ENCODE measurements at places on chromosomes 5 and 9. TPM values are rescaled to one million over a fixed set of nuclear protein-coding genes. Genes with fewer than 3 reads are reported as not detected.

DNA sequence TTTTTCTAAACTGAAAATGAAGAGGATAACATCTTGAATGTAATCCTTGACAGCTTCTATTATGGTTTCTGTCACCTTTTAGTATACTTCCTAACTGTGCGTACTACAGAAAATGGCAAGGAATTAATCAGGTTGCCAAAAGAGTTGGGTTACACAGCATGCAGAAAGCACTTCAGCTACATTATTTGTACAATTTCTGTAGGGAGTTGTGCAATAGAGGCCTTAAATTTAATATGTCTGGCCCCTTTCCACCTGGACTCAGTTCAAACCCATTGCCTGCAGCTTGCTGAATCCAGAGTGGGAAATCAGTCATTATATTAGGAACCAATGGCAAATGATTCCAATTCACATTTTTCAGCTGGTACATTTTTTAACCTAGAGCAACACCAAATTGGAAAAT, 549.7 kb downstream of the CSNK1G3 start:
- no peak overlapping the region for H3K4me3 ChIP-seq
- H3K4me1 ChIP-seq, result no peaks in the 10 kb centered on the region
- no peaks in the 10 kb centered on the region for H3K36me3 ChIP-seq
- H3K27ac ChIP-seq, result no peak overlapping the region

DNA sequence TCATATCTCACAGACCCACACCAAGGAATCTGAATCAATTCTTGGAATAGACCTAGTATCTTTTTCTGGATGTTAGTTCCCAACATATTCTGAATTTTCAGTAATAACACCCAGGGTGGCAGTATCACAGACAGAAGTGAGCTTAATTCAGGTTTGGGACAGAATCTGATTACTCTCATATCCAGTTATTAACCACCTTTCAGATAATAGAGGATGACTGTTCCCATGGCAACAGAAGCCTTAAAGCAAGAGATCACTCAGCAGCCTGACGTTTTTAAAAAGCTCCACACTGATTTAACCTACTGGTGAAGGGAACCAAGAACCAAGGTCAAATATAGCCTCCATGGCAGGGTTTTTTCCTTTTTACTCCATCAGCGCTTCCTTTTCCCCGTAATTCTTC, 68.4 kb downstream of the ACTBL2 start:
- no peaks in the 10 kb centered on the region for H3K4me1 ChIP-seq
- H3K36me3 ChIP-seq, result no peaks in the 10 kb centered on the region
- H3K27me3 ChIP-seq, result no peaks in the 10 kb centered on the region
- no peak overlapping the region for H3K27ac ChIP-seq

GRCh38 chr9:35736201-35736633, 3.8 kb downstream of the CREB3 start:
- peak; percentile 87 for DNase-seq
- H3K4me3 ChIP-seq, result no peak overlapping the region
- H3K4me1 ChIP-seq, result peaks cover 7% of the 10 kb centered on the region
- no peaks in the 10 kb centered on the region for H3K36me3 ChIP-seq

DNA sequence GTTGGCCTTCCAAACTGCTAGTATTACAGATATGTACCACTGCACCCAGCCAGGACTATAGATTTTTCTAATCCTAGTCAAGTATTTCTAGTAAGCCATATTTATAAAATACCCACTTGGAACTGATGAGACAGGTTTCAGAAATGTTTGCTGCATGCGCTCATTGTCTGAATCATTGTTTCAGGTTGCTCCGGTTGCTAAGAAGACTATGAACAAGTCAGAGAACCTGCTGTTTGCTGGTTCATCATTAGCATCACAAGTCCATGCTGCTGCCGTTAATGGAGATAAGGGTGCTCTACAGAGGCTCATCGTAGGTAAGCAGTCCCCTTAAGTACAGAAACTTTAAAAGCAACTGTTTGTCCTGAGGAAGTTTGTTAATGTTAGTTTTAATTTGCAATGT, 5.3 kb downstream of the INVS start:
- H3K27me3 ChIP-seq, result no peaks in the 10 kb centered on the region
- peaks cover 24% of the 10 kb centered on the region for H3K36me3 ChIP-seq

- no peak for DNase-seq
- no peaks in the 10 kb centered on the region for H3K27me3 ChIP-seq
- no peak overlapping the region for H3K27ac ChIP-seq
- no peaks in the 10 kb centered on the region for H3K4me1 ChIP-seq
These were observed 73.4 kb downstream of the NFIB start for GRCh38 chr9:14240537-14240936.

DNA sequence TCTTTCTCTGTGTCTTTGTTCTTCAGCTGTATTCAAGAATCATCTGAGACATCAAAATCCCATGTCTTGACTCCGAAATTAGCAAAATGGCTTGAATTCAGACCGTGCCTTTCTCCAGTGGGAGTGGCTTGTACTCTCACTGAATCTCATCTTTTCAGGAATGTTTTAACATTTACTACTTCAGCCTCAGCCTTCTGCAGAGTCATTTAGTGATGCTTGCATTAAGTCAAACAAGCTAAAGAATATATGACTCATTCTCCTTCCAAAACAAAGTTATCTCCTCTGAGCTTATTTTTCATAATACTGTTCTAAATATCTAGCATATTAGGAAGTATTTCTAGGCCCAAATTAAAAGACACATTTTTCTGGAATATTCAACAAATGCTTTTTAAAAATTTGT, 205.3 kb downstream of the CDH10 start:
- H3K36me3 ChIP-seq, result no peaks in the 10 kb centered on the region
- H3K27ac ChIP-seq, result no peak overlapping the region
- no peaks in the 10 kb centered on the region for H3K27me3 ChIP-seq
- no peak overlapping the region for H3K4me3 ChIP-seq

DNA sequence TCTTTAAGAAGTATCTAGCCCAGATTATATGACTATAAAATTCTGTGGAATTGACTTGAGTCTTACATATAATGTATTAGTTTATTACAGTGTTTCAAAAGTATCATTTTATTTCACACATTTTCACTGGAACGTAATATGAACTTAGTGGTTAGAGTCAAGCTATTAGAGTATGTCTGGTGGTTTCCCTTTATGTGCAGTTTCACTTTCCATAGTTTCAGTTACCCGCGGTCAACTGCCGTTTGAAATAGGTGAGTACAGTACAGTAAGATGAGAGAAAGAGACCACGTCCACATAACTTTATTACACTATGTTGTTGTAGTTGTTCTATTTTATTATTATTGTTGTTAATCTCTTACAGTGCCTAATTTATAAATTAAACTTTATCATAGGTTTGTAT, 50.5 kb downstream of the COMMD10 start:
- H3K27me3 ChIP-seq, result no peaks in the 10 kb centered on the region
- no peak for DNase-seq
- no peak overlapping the region for H3K27ac ChIP-seq
- no peaks in the 10 kb centered on the region for H3K4me1 ChIP-seq

- no peak overlapping the region for H3K27ac ChIP-seq
- DNase-seq, result peak; percentile 37
- H3K4me1 ChIP-seq, result peaks cover 1% of the 10 kb centered on the region
- peaks cover 8% of the 10 kb centered on the region for H3K36me3 ChIP-seq
- H3K27me3 ChIP-seq, result no peaks in the 10 kb centered on the region
- no peak overlapping the region for H3K4me3 ChIP-seq
These were observed 25.3 kb upstream of the LTC4S start for GRCh38 chr5:179768326-179769085.

GRCh38 chr5:177447066-177447610, 524 bp downstream of the PRR7 start:
- H3K27ac ChIP-seq, result no peak overlapping the region
- H3K4me1 ChIP-seq, result peaks cover 17% of the 10 kb centered on the region
- H3K36me3 ChIP-seq, result no peaks in the 10 kb centered on the region
- no peaks in the 10 kb centered on the region for H3K27me3 ChIP-seq

RNF183 gene
- total RNA-seq, result 0.09 TPM

- no peaks in the 10 kb centered on the region for H3K27me3 ChIP-seq
- DNase-seq, result no peak
- H3K27ac ChIP-seq, result no peak overlapping the region
- H3K36me3 ChIP-seq, result no peaks in the 10 kb centered on the region
- H3K4me3 ChIP-seq, result no peak overlapping the region
These were observed 42.4 kb downstream of the STRBP start for GRCh38 chr9:123225995-123226394.

DNA sequence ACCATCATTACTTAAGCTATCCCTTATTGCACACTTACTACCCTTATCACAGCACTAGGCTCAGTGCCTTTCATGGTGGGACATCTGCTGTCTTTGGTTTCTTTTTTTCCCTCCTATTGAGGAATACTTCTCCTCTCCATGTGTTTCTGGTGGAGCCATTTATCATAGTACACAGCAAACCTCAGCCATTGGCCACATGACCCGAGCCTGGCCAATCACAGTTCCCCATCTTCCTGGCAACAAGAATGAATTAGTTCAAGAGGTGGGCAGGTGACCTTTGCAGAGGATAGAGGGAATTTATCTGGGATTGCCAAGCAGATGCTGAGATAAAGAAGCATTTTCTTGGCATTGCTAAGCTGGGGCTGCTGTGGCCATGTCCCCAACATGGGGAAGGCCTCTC, 101.1 kb upstream of the ZNF618 start:
- no peak for DNase-seq
- H3K4me1 ChIP-seq, result no peaks in the 10 kb centered on the region
- no peaks in the 10 kb centered on the region for H3K36me3 ChIP-seq
- H3K4me3 ChIP-seq, result no peak overlapping the region
- H3K27ac ChIP-seq, result no peak overlapping the region

DNA sequence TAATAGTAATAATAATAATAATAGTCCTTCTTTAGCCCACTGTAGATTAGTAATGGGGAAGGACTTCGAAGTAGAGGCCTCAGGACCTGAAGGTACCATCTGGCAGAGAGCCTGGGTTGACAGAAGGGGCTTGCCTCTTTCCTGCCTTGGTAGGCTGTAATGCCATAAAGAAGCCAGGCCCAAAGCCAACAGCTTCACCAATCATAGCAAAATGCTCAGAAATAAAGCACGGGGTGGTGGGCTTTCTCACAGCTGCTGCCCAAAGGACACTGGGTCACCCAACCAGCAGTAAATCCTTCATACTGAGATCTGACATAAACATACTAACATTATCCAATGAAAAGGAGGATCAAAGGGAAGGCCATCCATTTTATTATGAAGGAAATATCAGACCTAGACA, 70.7 kb downstream of the SUSD1 start:
- no peak for DNase-seq
- no peaks in the 10 kb centered on the region for H3K4me1 ChIP-seq
- no peaks in the 10 kb centered on the region for H3K27me3 ChIP-seq
- H3K4me3 ChIP-seq, result no peak overlapping the region
- no peaks in the 10 kb centered on the region for H3K36me3 ChIP-seq
- H3K27ac ChIP-seq, result no peak overlapping the region

GRCh38 chr5:14713476-14714390, 49.2 kb downstream of the OTULIN start:
- no peaks in the 10 kb centered on the region for H3K4me1 ChIP-seq
- no peak for DNase-seq
- H3K27me3 ChIP-seq, result no peaks in the 10 kb centered on the region
- no peak overlapping the region for H3K4me3 ChIP-seq
- H3K36me3 ChIP-seq, result no peaks in the 10 kb centered on the region

FOXD4L4 gene
- total RNA-seq, result 0.15 TPM

- peaks cover 8% of the 10 kb centered on the region for H3K4me1 ChIP-seq
- H3K4me3 ChIP-seq, result peak overlapping the region; percentile 55
- DNase-seq, result peak; percentile 65
- peaks cover 94% of the 10 kb centered on the region for H3K27me3 ChIP-seq
- no peak overlapping the region for H3K27ac ChIP-seq
- no peaks in the 10 kb centered on the region for H3K36me3 ChIP-seq
These were observed 28.8 kb downstream of the LHX2 start for GRCh38 chr9:124040186-124040931.

FSD1L gene
- total RNA-seq, result 19.8 TPM

GRCh38 chr5:56025151-56025885, 30.6 kb upstream of the IL6ST start:
- no peaks in the 10 kb centered on the region for H3K36me3 ChIP-seq
- no peak overlapping the region for H3K4me3 ChIP-seq
- H3K27ac ChIP-seq, result no peak overlapping the region
- no peak for DNase-seq
- no peaks in the 10 kb centered on the region for H3K27me3 ChIP-seq

- no peaks in the 10 kb centered on the region for H3K4me1 ChIP-seq
- no peak overlapping the region for H3K4me3 ChIP-seq
- H3K36me3 ChIP-seq, result no peaks in the 10 kb centered on the region
- no peak for DNase-seq
These were observed 99.7 kb upstream of the CDKN2B start for GRCh38 chr9:22108581-22109370.

GRCh38 chr9:4640027-4640426, 22.1 kb upstream of the PLPP6 start:
- no peak overlapping the region for H3K27ac ChIP-seq
- no peaks in the 10 kb centered on the region for H3K4me1 ChIP-seq
- DNase-seq, result peak; percentile 48
- no peaks in the 10 kb centered on the region for H3K36me3 ChIP-seq

- H3K27ac ChIP-seq, result no peak overlapping the region
- H3K36me3 ChIP-seq, result no peaks in the 10 kb centered on the region
- no peak for DNase-seq
- H3K27me3 ChIP-seq, result no peaks in the 10 kb centered on the region
- H3K4me1 ChIP-seq, result no peaks in the 10 kb centered on the region
- H3K4me3 ChIP-seq, result no peak overlapping the region
These were observed 109.3 kb upstream of the SPDL1 start for GRCh38 chr5:169474226-169474625.

- no peak overlapping the region for H3K27ac ChIP-seq
- H3K36me3 ChIP-seq, result no peaks in the 10 kb centered on the region
- H3K4me3 ChIP-seq, result no peak overlapping the region
- H3K4me1 ChIP-seq, result peaks cover 12% of the 10 kb centered on the region
- no peaks in the 10 kb centered on the region for H3K27me3 ChIP-seq
These were observed 711.5 kb downstream of the CETN3 start for GRCh38 chr5:89698028-89698427.

ADAM19 gene
- total RNA-seq, result 20.9 TPM

EDIL3 gene
- total RNA-seq, result 7.8 TPM

GRCh38 chr9:91395106-91395552, 28.5 kb downstream of the NFIL3 start:
- no peak overlapping the region for H3K4me3 ChIP-seq
- no peak overlapping the region for H3K27ac ChIP-seq
- DNase-seq, result no peak
- H3K4me1 ChIP-seq, result no peaks in the 10 kb centered on the region
- no peaks in the 10 kb centered on the region for H3K27me3 ChIP-seq

DNA sequence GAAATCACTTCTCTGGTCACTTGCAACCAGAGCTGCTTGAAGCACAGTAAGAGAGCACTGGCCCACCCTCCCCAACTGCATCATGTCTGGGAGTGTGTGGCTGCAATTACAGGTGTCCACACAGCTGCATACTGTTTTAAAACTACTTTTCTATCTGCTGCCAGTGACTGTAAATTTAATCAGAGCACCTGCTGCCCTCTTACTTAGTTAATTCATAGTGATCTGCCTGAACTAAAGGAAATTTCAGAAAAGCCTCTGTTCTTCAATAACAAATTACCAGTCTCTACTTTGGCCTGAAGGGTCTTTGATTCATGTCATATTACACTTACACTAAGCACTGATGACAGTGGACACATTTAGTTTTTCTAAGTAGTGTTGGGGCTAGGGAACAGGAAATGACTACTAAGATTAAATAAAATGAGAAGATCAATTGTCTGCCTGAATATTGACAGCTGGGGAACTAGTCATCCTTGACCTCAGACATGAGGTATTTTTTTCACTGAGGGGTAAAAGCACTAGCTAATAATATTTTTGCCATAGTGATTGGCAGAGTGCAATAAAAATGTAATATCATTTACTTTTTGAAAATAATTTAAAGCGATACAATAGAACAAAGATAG, 788.9 kb upstream of the GRAMD2B start:
- no peak for DNase-seq
- no peak overlapping the region for H3K4me3 ChIP-seq
- no peaks in the 10 kb centered on the region for H3K27me3 ChIP-seq
- H3K4me1 ChIP-seq, result peaks cover 13% of the 10 kb centered on the region

EXD3 gene
- 25.1 TPM for total RNA-seq

KIF12 gene
- total RNA-seq, result 0.59 TPM

- H3K27ac ChIP-seq, result no peak overlapping the region
- peaks cover 3% of the 10 kb centered on the region for H3K4me1 ChIP-seq
- no peak for DNase-seq
- H3K4me3 ChIP-seq, result no peak overlapping the region
These were observed 353.5 kb downstream of the ENC1 start for GRCh38 chr5:74286734-74287695.

All from neural progenitor cell (in vitro differentiated cells).